ENCODE measurements at places on chromosomes 7 and 10.
A peak's percentile ranks its signal among the peaks of the same experiment; 100 is the strongest.

DNA sequence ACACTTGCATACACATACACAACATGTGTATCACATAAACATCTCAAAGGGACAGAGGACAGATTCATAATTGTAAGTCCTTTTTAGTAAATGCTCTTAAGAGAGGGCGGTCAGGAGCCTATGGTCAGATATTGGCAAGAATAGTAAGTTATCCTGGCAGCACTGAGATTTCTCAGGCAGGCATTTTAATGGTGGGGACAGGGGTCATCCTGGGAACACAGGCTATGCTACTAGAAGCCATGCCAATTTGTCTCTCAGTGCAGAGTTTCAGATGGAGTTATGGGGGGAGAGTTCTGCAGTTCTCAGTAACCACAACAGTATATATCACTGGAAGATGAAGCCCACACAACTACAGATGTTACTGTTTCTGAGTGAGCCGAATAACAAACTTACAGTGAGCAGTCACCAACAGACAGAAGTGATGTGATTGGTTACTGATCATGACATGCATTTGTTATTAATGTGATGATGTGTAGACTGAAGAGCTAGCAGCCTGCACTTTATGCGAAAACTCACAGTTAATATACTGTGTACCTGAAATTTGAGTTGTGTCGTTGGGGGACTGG lies 16.4 kb downstream of the ZNF487 start:
- no peak for DNase-seq

DNA sequence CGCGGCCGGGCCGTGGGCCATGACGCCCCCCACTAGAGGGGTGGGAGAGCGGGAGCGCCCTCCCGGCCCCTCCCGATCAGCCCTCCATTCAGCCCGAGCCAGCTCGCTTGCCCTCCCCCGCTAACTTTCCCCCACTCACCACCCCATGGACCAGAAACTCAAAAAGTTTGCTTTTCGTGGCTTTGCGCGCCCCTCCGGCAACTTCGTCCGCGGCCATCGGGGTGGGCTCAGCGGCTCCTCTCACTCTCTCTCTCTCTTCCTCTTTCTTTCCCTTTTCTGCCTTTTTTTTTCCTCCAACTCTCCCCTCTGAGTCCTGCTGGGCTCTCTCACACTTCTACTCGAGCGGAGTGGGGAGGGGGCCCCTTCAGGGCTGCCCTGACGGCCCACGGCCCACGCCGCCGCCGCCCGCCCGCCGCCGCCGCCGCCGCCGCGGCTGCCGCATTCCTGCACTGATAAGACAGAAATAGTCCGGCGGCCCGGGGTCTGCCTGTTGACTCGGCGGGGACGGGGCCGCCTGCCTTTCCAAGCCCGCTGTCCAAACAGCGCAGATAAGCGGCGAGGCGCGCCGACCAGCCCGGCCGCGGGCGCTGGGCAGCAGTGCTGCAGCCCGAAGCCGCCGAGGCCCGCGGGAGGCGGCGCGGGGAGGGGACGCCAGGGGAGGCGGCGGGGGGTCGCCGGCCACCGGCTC lies at the start of gene SMARCD3:
Gene SMARCD3, minus strand, starts transcription at position 349 of the 688 bp plus-strand sequence. Its CDS starts 132 bp downstream, at position 217.
- no peak for DNase-seq

DNA sequence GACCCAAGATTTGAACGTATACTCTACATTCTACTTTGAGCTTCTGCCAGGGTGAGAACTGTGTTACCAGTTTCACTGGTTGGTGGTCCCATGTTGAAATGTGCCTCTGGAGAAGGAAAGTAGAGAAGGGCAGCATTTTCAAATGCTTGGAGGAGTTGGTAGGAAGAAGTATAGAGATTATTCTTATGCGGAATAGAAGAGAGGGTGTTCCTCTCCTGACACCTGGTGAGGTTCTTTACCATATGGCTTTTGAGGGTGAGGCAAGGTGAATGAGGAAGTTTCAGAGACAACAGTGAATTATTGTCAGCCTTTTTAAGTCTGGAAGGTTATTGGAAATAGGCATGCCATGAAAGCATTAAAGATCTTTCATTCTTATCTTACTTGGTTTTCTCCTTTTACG lies 34.3 kb downstream of the R3HCC1L start:
- no peak for DNase-seq

GRCh38 chr7:6558837-6559236 lies 7.6 kb upstream of the GRID2IP start:
- peak; percentile 62 for DNase-seq

DNA sequence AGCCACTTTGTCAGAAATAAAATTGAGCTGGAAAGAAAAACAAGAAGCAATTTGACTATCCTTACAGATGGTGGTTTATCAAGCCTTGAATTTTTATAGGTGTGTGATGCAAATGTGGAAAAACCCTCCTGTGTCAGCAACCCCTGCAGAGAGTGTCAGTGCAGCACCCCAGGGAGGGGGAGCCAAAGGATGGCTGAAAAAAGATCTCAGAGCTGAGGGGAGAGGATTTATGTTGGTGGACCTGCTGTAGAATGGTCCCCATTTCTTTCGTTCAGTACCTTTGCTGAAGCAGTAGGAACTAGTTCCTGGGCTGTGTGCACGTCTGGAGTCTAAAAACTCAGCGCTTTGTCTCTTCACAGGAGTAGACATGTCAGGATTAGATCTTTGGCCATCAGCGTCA lies 239.0 kb downstream of the PHTF2 start:
- DNase-seq, result no peak

DNA sequence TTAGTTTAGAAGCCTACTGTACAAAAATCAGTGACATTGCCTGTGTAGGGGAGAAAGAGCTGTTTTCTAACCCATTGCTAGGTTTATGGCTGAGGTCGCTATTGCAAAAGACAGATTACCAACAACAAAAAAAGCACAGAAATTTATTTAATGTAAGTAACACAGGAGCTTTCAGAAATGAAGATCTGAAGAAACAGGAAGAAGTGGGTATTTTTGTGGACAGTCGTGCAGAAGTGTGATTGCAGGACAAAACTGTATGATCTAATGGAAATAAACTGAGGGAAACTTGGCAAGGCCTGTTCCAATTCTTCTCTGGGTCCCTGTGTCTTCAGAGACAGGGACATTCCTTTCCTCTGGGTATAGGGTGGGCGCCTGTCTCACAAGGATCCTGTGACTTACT lies 87.4 kb downstream of the APBB1IP start:
- DNase-seq, result no peak

GRCh38 chr10:34845070-34845469 lies 30.0 kb upstream of the PARD3 start:
- DNase-seq, result no peak

DNA sequence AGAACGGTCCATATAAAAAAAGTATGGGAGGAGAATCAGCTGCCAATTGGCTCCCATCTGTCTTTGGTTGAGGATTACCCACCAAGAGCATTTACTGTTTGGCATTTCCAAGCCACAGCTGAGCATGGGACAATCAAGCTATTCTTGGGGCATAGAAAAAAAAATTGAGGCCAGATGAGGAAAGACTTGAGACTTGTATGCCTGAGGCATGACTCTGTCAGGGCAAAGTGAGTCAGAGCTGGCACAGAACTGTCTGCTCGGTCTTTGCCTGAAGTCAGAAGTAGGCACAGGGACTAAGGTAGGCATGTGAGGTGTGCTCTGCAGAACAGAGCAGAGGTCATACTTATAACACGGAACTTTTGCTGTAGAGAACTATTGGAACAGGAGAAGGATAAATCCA lies 126.5 kb upstream of the CHRM2 start:
- DNase-seq, result no peak

DNA sequence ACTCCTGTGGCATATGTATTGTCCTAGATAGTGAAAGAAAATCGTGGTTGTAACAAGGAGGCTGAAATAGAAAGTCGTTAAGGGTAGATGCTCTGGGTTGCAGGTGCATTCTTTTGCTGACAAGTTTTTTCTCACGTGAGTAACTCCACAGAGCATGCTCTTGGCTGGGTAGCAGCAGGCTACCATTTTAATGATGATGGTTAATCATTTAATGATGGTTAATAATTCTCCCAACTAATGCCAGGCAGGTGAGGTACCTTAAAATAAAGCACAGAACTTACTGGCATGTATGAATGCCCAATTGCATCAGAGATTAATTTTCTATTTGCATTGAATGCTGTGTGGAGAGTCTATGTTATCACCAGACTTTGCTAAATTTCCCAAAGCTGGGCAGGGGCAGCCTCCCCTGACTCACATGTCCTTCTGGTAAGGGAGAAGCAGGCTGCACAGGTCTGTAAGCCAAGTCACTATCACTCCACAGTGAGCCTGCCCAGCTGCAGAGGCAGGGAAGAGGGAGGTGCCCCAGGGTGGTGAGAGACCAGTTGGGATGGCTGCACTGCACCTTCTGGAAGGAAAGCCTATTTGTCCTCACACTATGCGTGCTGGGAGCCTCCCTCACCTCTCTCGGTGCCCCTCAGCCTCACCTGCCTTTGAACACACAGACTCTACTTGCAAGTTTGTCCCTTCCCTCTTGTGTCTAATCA lies 287.0 kb upstream of the IGFBP3 start:
- no peak for DNase-seq

- peak; percentile 73 for DNase-seq
Observed at GRCh38 chr7:151597541-151598444, 78.1 kb upstream of the RHEB start.

DNA sequence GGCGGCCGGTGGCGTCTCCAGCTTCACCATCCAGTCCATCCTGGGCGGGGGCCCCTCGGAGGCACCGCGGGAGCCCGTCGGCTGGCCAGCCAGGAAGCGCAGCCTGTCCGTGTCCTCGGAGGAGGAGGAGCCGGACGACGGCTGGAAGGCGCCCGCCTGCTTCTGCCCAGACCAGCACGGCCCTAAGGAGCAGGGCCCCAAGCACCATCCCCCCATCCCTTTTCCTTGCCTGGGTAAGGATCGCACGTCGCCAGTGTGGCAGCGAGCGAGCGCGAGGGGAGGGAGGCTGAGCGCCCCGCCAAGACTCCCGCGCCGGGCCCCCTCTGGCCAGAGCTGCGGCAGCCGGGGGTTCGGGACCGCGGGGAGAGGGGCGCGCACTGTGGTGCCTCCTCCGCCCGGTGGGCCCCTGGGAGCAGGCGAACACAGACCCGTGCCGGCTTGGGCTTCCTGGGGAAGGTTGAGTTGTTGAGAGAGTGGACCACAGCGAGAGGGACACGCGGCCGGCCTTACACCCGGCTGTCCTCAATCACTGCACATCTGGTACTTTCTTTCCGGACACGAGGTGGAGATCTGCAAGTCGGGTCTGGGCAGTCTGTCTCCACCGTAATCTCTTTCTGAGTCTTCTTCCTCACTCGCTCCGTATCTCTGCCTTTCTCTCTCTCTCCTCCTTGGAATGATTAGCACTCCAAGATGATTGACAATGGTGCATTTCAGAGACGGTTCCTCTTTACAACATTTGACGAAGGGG lies 652 bp downstream of the HMX2 start:
- no peak for DNase-seq

DNA sequence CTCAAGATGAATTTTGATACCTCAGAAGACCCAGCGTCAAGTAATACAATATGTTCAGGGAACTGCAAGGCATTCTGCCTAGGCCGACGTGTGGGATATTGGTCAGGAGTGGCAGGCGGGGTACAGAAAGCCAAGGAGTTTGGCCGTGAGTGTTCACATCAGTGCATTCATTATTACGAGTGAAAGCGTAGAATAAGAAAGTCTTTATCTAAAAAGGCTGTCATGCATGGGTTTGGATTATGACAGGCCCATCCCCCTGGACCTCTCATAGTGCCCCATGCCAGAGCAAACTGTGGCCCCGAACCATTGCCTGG lies 7.5 kb downstream of the AIMP2 start:
- no peak for DNase-seq

GRCh38 chr7:106756884-106757283 lies 95.9 kb upstream of the CCDC71L start:
- DNase-seq, result no peak

DNA sequence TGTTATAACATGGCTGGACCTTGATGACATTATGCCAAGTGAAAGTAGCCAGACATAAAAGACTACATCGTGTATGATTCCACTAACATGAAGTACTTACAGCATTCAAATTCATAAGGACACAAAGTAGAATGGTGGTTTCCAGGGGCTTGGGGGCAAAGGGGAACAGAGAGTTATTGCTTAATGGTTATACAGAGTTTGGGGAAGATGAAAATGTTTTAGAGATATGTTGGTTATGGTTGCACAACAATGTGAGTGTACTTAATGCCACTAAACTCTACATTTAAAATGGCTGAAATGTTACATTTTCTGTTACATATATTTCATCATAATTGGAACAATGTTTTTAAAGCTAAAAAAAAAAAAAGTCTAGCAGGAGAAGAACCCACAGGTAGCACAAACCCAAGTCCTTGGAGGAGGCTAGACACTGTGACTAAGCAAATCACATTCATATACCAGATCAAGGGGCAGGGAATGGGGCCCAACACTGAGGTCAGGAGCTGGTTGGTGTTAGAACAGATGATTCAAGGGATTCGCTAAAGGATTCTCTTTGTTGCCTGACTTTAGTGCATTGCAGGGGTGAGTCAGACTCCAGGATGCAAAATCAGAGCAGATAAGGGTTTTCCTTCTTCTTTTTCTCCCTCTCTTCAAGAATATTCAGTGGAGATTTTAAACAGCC lies 25.1 kb upstream of the AOAH start:
- DNase-seq, result no peak

- no peak for DNase-seq
Observed at GRCh38 chr7:142739923-142740492, 9.3 kb upstream of the PRSS1 start.

- DNase-seq, result no peak
Observed at GRCh38 chr7:117250801-117251200, 72.1 kb downstream of the WNT2 start.

DNA sequence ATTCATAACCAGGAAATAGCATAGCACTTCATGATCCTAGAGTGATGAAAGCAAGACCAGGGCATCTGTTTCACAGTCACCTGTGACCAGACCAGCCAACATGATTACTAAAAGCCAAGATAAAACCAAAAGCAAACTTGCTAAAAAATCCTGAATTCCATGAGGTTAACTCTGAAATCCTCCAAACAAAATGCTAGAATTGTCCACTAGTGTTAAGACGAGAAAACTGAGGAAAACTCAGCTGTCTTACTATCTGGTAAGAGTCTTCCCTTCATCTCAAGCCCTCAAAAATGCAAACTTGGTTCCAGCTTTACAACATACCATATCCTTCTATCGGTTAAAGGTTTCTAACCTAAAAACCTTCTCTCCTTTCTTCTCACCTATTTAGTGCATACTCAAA lies 1.3 kb upstream of the NPM3 start:
- no peak for DNase-seq

GRCh38 chr7:117873310-117874190 lies at the start of gene CTTNBP2:
Gene CTTNBP2, minus strand, starts transcription at chr7:117873441. Its CDS starts 26 bp downstream, at chr7:117873415.
- peak; percentile 15 for DNase-seq

- DNase-seq, result no peak
Observed at GRCh38 chr10:76883596-76883995, 754.0 kb downstream of the KCNMA1 start.

GRCh38 chr10:6840766-6841165 lies 260.7 kb upstream of the PRKCQ start:
- no peak for DNase-seq

Measured in RWPE1 (cell line).